Hippocampal formation (tissue), 2 donors: ENCODE measurements at places on chromosomes 5 and 9.

GRCh38 chr5:171475596-171475995, 56.1 kb downstream of the FGF18 start:
- no peak for DNase-seq

DNA sequence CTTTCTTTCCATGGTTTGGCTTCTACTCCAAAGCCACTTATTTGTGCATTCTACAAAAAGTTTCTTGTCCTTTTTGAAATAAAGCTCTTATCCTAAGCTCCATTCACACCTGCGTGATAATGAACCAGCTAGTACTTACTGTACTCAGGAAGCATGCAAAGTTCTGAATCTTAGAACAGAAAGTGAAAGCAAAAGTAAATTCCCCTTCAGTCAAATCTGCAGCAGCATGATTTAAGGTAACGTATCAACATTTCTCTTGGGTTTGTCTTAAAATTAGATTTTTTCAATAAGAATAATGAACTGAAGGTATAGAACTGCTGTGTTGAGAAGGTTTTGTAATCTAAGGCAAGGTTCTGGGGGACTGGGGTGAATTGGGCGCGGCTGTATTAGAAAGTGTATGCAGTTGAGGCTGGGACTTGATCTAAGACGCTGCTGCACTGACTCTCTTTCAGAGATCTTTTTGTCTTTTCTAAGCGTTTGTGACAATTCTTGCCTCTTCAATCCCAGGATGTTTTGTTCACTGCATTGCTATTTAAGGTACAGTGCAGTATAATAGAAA, at the start of gene ERAP2:
Gene ERAP2, plus strand, starts transcription at position 209 of the 559 bp plus-strand sequence. CDS start 3,186 bp downstream, outside the sequence.
- peak; percentile 13 for DNase-seq

DNA sequence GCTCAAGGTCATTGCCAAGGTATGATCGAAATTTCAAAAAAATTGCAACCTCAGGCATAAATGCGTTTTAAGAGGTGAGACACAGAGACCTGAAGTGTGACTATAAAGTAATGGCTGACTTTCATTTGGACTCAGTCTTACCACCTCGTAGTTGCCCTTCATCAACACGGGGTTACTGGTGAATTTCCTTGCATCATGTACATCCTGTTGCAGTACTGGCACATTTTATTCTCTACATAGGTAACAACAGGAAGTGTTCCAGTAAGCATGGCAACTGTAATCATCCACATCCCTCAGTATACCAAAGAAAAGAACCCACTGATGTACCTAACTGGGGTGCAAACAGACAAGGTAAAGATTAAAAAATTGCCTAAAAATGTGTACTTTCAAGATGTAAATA, 29.3 kb downstream of the MOCS2 start:
- DNase-seq, result no peak

GRCh38 chr9:112743216-112743836, 7.2 kb upstream of the SNX30 start:
- DNase-seq, result no peak

DNA sequence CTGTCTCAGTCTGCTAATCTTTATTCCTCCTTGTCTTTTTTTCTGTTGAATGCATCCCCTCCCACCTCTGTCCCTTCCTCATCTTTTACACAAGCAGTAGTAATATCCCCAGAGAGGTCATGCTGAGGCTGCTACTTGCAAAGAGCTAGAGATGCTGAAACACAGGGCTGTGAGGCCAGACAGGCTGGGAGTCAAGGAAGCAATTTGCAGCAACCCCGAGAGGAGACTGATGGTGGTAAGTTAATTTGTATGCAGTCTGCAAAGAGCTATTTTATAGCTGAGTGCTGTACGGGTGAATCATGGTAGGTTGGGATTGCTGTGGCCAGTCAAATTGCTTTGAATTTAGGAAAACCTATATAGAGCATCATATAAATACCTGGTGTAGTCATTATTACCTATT, 90.2 kb upstream of the SLC24A2 start:
- DNase-seq, result no peak

- DNase-seq, result no peak
Measured at GRCh38 chr5:33984671-33985124, at the start of gene SLC45A2. TSS of gene SLC45A2 (minus strand) at chr5:33984693. CDS start at chr5:33984583, 110 bp downstream.

DNA sequence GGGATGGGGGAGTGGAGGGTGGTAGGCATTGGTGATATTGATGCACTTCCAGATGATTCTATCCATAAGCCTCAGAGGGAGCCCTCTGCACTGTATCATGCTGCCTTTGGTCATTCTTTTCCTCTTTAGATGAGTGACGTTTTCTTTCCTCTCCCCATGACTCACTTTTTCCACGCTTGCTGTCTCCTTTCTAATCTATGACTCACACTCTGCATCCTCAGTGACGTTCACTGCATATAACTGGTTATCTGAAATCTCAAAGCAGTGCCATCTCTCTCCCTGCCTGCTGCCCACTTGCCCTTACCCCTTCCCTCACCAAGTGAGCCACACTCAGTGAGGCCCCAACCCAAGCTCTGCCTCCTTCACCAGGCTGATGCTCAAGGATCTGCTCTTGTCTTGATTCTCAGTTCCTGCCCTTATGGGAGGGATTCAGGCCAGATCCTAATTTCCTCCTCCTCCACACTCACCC, 31.6 kb downstream of the PTGS1 start:
- no peak for DNase-seq

GRCh38 chr9:20326516-20326915, 295.8 kb downstream of the MLLT3 start:
- no peak for DNase-seq
